ENCODE measurements at places on chromosomes 11 and 22. TPM values are rescaled to one million over a fixed set of nuclear protein-coding genes. Genes with fewer than 3 reads are reported as not detected.

APOL4 gene
- 0.18 TPM for total RNA-seq

ABCC8 gene
- total RNA-seq, result not detected

DNA sequence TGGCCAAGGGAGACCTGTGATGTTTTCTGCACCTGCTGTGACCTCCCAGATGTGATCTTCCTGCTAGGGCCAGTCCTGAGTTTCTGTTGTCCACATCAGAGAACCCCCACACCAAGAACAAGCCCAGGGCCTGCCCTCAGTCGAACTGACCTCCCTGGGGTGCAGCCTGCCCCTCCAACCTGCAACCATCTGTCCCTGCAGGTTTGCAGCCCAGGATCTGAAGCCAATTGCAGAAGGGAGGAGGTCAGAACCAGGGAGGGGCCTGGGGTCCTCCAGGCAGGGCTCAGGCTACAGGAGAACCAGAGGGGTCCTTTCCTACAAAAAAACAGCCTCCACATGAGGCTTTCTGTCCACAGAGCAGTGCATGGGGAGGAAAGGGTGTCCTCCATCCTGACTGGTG, 807 bp downstream of the TRIM3 start:
- H3K4me3 ChIP-seq, result peak overlapping the region; percentile 50
- no peak for DNase-seq
- peaks cover 8% of the 10 kb centered on the region for H3K36me3 ChIP-seq
- peaks cover 9% of the 10 kb centered on the region for H3K4me1 ChIP-seq
- no peak overlapping the region for H3K27ac ChIP-seq

DNA sequence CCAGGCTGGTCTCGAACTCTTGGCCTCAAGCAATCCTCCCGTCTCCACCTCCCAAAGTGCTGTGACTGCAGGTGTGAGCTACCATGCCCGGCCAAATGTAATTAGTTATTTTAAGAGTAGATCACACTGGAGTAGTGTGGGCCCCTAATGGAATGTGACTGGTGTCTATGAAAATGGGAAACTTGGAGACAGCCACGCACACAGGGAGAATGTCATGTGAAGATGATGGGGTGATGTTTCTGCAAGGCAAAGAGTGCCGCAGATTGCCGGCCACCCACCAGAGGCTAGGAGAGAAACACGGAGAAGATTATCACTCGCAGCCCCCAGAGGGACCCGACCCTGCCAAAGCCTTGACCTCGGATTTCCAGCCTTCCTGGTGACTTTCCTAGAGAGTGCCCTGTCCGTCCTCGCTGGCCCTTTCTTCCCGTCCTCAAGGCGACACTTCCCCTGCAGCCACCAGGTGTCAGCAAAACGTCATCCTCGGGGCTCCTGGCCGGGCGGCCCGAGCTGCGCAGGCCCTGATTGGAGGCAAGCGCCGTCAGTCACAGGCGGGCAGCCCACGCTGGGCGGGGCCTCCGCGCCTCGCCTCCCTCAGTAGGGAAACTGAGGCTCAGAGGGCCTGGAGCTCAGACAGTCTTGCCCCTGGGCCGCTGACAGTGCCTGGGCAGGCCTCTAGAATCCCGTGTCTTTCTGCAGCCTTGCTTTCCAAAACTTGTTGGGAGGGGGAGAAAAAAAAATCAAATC, 16.3 kb downstream of the CRYBB2 start:
- no peak overlapping the region for H3K27ac ChIP-seq
- H3K27me3 ChIP-seq, result peaks cover 37% of the 10 kb centered on the region
- H3K4me3 ChIP-seq, result no peak overlapping the region
- H3K4me1 ChIP-seq, result peaks cover 3% of the 10 kb centered on the region
- H3K36me3 ChIP-seq, result no peaks in the 10 kb centered on the region

- peaks cover 8% of the 10 kb centered on the region for H3K4me1 ChIP-seq
- H3K36me3 ChIP-seq, result no peaks in the 10 kb centered on the region
- H3K4me3 ChIP-seq, result no peak overlapping the region
- no peaks in the 10 kb centered on the region for H3K27me3 ChIP-seq
- no peak overlapping the region for H3K27ac ChIP-seq
These were observed 31.6 kb upstream of the HORMAD2 start for GRCh38 chr22:30048681-30049080.

Data from activated CD8-positive, alpha-beta T cell treated with anti-CD3 and anti-CD28 coated beads for 36 hours (primary cell).